ENCODE measurements at places on chromosomes 3 and 15.

- DNase-seq, result no peak
These were observed 14.5 kb upstream of the ONECUT1 start for GRCh38 chr15:52804526-52805081.

GRCh38 chr3:184426691-184427141, 46.9 kb downstream of the CHRD start:
- DNase-seq, result no peak

GRCh38 chr15:88805031-88805780, 2.0 kb downstream of the ACAN start:
- DNase-seq, result no peak

DNA sequence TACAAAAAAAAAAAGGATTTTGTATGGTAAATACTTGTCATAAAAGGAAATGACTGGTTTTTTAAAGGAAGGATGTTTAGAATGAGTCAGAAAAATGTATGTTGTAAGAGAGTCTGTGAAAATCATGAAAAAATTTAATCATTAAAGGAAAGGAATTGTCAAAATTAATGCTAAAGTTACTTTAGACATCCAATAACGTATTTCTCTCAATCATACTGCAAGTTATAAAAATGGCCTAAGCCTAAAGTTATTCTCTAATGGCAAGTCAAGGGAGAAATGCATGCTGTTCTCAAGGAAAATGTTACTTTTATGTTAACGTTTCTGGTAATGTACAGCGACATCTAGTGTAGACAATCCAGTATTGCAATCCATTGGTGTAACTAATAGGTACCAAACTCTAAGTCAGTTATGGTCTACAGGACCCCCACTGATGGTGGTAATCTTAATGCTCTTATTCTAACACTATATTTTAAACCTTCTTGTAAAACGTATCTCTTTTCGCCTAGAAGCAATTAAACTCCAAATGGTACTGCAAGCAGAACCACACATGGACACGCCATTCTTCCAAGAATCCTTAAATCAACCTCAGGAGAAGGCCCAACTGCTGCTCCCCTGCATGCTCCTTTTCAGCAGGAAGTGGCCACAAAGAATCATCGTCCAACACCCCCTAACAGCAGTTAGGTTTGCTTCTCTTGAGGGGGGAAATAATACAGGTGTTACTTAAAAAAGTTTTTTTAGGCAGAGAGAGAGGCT, 35.2 kb downstream of the NCEH1 start:
- DNase-seq, result peak; percentile 64

DNA sequence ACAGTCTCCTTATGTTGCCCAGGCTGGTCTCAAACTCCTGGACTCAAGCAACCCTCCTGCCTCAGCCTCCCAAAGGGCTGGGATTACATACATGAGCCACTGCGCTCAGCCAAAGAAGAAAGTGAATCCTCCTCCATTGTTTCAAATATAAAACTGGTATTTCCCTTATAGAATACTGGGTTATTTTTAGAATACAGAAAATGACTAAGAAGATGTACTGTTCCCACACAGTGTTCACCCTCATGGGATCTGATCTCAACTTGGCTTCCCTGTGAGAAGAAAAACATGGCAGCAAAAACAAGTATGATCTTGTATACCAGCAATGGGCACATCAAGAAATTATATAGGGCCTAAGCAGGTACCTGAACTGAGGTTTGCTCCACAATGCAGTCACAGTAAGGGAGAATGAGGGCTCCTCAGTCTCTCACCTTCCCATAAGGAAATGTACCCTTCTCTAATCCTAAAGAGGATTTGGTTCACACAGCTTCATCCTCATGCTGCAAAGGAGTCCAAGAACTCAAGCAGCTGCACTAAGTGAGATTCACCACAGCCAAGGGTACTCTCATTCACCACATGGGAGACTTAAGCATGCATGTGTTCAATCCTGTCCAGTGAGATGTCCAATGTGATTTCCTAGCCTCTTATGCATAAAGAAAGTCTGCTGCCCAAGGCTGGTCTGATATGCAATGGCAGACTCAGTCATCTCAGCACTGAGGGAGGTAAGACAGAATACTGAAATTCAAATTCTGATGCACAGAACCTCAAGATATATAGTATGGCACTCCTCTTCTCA, 25.8 kb downstream of the USP4 start:
- DNase-seq, result peak; percentile 43

DNA sequence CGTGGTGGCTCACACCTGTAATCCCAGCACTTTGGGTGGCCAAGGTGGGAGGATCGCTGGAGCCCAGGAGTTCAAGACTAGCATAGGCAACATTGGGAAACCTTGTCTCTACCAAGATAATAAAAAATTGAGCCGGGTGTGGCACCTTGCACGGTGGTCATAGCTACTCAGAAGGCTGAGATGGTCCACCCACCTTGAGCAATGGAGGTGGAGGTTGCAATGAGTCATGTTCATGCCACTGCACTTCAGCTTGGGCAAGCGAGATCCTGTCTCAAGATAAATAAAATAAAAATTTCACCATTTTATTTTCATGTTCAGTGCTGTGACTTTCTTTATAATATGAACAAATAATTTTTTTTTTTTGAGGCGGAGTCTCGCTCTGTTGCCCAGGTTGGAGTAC, 12.5 kb downstream of the MAPK6 start:
- DNase-seq, result no peak

- peak; percentile 29 for DNase-seq
These were observed 244.8 kb upstream of the TPRG1 start for GRCh38 chr3:188926741-188927511.

- DNase-seq, result no peak
These were observed 3.6 kb downstream of the TRA2B start for GRCh38 chr3:185934174-185934557.

DNA sequence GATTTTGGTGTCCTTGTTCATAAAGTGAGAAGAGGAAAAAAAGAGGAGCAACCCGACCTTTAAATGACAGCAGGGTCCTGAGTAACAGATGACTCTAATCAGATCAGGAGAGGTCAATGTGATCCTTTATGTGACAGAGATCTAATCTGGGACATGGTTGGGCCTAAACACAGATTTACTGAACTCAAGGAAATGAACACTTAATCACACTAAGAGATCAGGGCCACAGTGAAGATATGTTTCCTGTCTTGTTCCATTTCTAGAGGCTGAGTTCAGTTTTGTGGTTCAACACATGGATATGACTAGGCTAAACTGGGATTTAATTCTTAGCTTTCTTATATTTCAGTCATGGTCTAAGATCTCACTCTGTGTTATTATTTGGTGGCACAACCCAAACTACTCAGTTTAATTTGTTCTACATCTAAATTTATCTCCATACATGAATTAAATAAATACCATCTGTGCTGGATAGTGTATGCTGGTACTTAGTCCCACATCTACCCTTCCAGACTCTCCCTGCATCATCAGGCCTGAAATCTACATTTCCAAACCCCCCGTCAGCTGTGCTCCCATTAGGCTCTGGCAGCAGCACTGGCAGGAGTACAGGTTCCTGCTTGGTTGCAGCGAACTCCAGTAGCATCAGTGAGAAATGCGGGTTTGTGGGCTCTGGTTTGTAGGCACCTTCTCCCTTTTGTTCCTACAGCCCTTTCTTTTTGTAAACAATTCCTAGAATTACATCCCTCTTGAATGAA, 22.6 kb downstream of the SFMBT1 start:
- no peak for DNase-seq

GRCh38 chr3:134937256-134938028, 142.4 kb downstream of the EPHB1 start:
- DNase-seq, result peak; percentile 22

GRCh38 chr3:42088803-42089530, 2.2 kb upstream of the TRAK1 start:
- no peak for DNase-seq

- peak; percentile 88 for DNase-seq
These were observed 98.3 kb upstream of the VGLL3 start for GRCh38 chr3:87088993-87089841.

- peak; percentile 81 for DNase-seq
These were observed 13.4 kb upstream of the SCN10A start for GRCh38 chr3:38829404-38829803.

GRCh38 chr3:196159952-196160804, 51.0 kb downstream of the ZDHHC19 start:
- peak; percentile 45 for DNase-seq

- no peak for DNase-seq
These were observed 44.3 kb upstream of the CPNE4 start for GRCh38 chr3:132079147-132079546.

- no peak for DNase-seq
These were observed 16.0 kb upstream of the ANPEP start for GRCh38 chr15:89830639-89831038.

GRCh38 chr15:65233696-65234095, 22.4 kb upstream of the CILP start:
- no peak for DNase-seq

DNA sequence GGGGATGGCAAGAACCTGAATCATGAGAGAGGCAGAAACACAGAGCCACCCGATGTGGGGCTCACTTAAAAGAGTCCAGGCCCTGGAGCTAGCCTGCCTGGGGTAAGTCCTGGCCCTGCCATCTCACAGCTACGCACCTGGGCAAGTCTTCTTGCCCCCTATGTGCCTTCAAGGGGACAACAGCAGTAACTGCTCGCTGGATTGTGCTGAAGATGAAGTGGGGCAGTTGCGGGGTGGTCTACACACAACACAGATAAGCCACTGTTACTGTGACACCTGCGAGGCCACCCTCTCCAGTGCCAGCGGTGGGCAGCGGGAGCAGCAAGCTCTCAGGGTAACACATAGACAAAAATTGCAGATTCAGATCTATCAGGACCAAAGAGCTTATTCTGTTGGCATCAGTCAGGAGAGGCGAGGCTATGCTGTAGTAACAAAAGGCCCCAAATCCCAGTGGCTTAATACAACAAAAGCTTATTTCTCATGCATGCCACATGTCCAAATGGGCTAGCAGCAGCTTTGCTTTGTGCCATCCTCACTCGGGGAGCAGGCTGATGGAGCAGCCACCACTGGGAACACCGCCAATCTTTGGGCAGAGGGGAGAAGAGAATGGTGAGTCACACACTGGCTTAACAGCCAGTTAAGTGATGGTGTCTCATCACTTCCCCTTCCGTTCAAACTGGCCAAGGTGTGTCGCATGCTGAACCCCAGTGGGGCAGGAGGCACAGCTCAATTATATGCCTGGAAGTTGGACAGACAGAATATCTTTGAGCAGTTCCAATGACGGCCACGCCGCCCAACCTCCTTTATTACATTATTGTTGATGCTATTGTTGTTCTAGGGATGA, 78.3 kb downstream of the WNT7A start:
- no peak for DNase-seq

DNA sequence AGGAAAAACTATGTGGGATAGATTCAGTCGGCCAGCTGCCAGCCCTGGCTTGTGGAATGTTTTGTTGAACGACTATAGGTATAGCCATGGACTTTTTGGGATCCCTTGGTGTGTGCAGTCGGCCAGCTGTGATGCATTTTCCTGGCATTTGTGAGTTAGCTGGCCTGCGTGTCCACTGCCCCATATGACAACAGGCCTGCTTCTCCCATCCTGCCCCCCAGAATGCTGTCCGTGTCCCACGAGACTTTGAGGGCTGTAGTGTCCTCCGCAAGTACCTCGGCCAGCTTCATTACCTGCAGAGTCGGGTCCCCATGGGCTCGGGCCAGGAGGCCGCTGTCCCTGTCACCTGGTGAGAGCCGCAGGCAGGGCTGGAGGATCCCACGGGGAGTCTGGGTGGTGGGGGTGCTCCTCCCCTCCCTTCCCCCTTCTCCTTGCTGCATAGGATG, 23.6 kb downstream of the PTPN23 start:
- DNase-seq, result no peak

DNA sequence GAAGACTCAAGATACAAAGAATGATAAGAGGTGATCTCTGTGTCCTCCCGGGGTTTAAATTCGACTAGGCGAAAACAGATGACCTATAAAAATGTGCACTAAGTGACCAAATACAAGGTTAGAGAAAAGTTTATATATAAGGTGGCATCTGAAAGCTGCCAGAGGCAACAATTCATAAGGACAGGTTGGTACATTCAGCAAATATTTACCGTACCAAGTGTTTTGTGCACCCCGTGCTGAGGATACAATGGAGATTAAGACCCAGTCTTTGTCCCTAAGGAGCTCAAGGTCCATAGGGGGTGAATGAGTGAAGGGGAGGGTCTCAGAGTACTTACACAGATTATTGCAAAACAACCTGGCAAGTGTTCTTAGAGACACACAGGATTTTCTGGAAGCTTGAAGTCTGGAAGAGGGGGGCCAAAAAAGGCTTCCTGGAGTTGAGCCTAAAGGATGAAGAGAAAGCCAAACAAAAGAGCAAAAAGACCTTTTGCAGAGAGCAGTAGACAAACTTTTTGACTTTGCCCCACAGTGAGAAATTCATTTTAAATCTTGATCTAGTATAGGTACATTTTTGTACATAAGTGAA, 71.4 kb upstream of the LRIG1 start:
- no peak for DNase-seq

GRCh38 chr3:13332158-13332557, 88.0 kb downstream of the NUP210 start:
- no peak for DNase-seq

DNA sequence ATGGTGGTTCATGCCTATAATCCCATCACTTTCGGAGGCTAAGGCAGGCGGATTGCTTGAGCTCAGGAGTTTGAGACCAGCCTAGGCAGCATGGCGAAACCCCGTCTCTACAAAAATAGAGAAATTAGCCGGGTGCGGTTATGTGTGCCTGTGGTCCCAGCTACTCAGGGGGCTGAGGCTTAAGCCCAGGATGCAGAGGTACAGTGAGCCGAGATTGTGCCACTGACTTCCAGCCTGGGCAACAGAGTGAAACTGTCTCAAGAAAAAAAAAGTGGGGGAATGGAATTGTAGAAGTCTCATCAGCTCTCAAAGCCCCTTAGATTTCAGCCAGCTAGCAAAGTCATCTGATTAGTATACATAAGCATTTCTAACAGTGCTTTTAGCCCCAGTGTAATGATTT, 33.2 kb downstream of the TIPARP start:
- no peak for DNase-seq

GRCh38 chr3:102682741-102683140, 247.9 kb downstream of the ZPLD1 start:
- DNase-seq, result no peak

- no peak for DNase-seq
These were observed 21.1 kb upstream of the ST6GAL1 start for GRCh38 chr3:186909078-186909853.

- DNase-seq, result no peak
These were observed 123.0 kb upstream of the STAC start for GRCh38 chr3:36257158-36257852.

- peak; percentile 89 for DNase-seq
These were observed 11.6 kb downstream of the FSIP1 start for GRCh38 chr15:39770748-39771689.

- DNase-seq, result no peak
These were observed 1.7 kb downstream of the RASSF1 start for GRCh38 chr3:50338965-50339364.

- DNase-seq, result no peak
These were observed 712.7 kb upstream of the LMCD1 start for GRCh38 chr3:7788881-7789280.

GRCh38 chr15:49978121-49978520, 140.9 kb downstream of the ATP8B4 start:
- DNase-seq, result peak; percentile 7

GRCh38 chr3:169494982-169495381, 168.5 kb downstream of the MECOM start:
- DNase-seq, result no peak

All from fibroblast of skin of right quadriceps (primary cell).